ENCODE measurements at places on chromosomes 5 and 9. TPM values are rescaled to one million over a fixed set of nuclear protein-coding genes. Genes with fewer than 3 reads are reported as not detected.

GLRX gene
- total RNA-seq = 49.9 TPM

NSMF gene
- total RNA-seq = 16.9 TPM

EIF4E1B gene
- total RNA-seq = not detected

PRDM9 gene
- not detected for total RNA-seq

PTPRD gene
- total RNA-seq = 8.9 TPM

SHISAL2B gene
- not detected for total RNA-seq

SUSD3 gene
- 14.2 TPM for total RNA-seq

C9orf50 gene
- 0.12 TPM for total RNA-seq

PHF24 gene
- 0.11 TPM for total RNA-seq

PRR7 gene
- total RNA-seq = 4.9 TPM

NSG2 gene
- total RNA-seq = not detected

BRINP1 gene
- 2.3 TPM for total RNA-seq

NFIB gene
- 6.3 TPM for total RNA-seq

KIF12 gene
- total RNA-seq = not detected

KIF3A gene
- total RNA-seq = 14.9 TPM

TAS2R1 gene
- total RNA-seq = not detected

MEGF10 gene
- 0.22 TPM for total RNA-seq

PCSK5 gene
- total RNA-seq = 6.4 TPM

Data from uterine smooth muscle cell (primary cell).